ENCODE measurements at places on chromosomes 12 and 14.

GRCh38 chr12:65787056-65787865, 37.0 kb upstream of the HMGA2 start:
- DNase-seq: no peak

DNA sequence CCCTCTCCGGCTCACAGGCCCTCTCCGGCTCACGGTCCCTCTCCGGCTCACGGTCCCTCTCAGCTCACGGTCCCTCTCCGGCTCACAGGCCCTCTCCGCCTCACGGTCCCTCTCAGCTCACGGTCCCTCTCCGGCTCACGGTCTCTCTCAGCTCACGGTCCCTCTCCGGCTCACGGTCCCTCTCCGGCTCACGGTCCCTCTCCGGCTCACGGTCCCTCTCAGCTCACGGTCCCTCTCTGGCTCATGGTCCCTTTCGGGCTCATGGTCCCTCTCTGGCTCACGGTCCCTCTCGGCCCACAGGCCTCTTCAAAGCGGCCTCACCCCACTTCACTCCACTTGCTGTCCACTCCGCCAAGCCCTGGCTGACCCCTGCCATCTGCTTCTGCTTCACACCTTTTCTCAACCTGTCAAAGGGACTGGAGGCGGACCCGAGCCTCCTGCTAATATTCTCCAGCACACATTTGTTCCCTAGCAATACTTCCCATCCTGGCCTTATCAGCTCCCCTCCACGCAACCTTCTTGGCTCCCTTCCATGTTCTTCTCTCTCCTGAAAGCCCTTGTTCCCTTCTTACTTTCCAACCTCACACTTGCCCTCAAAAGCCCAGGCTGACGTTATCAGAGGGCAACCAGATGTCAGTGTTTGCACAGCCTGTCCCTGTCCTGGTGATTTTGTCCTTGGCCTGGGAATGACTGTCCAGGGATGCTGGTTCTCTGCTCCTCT, 176.7 kb downstream of the CALM1 start:
- no peak for DNase-seq

- DNase-seq: no peak
Measured at GRCh38 chr14:62062645-62063044, 300.4 kb downstream of the SNAPC1 start.

- no peak for DNase-seq
Measured at GRCh38 chr14:29102266-29102665, 335.7 kb downstream of the FOXG1 start.

DNA sequence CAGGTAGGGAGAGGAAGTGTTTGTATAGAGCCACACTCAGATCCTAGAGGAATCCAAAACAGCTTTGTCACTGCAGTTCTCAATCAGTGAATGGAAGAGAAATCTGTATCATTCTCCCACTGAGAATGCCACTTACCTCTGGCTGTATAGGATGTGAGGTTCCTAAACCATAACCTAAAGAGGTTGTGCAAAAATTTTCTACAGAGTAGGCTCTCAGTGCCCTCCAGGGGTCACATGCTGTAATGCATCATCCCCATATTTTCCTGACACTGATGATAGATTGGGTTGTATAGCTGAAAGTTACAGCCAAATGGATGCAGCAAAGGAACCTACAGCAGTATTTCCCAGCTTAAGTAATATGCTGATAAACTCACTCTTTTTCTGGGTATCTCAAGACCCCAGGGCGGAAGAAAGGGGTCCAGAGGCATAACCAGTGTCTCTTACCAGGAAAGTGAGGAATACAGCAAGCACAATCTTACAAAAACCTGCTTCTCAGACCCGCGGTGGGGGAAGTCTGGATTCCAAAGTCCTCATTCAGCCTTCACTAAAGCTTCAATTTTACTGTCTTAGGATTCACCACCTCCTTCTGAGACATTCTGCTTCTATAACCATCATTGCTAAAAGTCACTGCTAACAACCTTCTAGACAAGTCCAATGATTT, 3.8 kb downstream of the BCDIN3D start:
- DNase-seq: no peak
